ENCODE measurements at places on chromosomes 13 and 19. TPM values are rescaled to one million over a fixed set of nuclear protein-coding genes. Genes with fewer than 3 reads are reported as not detected.

- no peak for DNase-seq
These were observed 64.4 kb downstream of the RASA3 start for GRCh38 chr13:114067886-114068651.

DNA sequence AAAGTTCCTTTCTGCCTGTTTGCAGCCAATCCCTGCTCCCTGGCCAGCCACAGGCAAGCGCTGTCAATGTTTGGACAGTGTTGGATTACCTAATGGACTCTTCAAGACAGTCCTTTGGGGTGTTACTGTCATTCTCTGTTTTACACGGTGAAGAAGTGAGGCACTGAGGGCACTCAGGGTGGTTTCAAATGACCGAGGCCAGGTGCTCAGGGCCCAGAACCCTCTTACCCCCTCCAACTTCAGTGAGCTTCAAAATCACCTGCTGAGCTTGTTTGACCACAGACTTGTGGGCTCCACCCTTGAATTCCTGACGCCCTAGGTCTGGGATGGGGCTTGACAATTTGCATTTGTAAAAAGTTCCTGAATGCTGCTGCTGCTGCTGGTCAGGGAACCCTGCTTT is 97.9 kb downstream of the GGACT start:
- DNase-seq, result no peak

- no peak for DNase-seq
These were observed 147.8 kb downstream of the SLITRK6 start for GRCh38 chr13:85651440-85651839.

DNA sequence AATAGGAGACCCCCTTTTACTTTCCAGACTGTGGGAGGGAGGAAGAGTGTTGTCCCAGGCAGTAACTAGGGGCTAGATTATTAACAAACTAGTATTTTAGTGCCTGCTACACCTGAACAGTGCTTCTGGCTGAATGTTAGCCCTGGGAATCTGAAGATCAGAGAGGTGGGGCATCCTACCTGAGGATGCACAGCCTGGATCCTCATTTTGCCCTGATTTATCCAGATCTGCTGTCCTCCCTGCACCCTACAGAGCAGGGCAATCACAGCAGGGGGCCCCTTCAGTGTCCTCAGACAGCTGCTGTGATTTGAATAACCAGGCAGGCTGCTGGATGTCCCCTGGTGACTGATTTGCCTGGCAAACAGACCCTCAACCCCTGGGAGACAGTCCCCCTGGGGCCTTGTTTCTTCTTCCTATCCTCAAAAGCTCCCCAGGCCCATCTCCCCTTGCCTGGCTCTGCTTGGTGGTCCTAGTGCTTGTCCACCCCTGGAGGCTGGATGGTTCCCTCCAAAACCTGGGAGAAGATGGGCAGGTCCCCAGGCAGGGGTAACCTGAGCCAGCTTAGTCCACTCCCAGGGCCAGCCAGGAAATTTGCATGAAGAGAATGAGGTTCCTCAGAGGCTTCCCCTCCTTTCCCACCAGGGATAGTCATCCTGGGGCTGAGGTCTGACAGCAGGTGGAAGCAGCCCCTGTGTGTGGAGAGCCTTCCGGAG is at the start of gene OVOL3:
TSS of gene OVOL3 (plus strand) at position 657 of the 713 bp plus-strand sequence. CDS start 60 bp downstream, outside the sequence.
- no peak for DNase-seq

DNA sequence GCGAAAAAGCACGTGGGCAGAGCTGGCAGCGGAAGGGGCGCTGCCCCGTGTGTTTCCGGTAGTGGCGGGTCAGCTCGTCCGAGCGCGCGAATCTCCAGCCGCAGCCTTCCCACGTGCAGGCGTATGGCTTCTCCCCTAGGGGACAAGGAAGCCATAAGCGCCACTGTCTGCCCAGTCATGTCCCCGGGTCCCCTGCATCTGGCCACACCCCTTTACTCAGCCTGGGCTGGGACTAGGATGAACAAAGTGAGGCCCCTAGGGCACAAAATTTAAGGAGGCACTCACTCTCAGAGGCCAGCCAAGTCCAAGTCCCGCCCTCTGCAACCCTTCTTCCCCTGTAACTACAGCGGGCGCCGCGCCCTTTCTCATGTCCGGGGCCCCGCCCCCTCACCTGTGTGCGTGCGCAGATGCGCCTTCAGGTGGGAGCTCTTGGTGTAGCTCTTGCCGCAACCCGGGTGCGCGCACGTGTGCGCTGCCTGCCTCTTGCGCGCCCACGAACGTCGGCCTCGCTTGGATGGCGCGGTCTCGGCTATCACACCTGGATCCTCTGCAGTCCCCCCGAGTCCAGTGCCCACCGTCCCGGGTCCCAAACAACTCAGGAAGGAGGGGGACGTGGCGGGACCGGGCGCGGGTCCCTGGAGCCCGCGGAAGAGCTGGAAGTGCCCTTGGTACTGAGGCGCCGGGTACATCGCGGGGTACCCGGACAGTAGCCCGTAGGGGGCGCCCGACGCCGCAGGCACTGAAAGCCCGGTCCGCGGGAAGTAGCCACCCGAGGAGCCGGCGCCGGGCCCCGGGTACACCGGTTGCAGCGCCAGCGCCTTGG is 1.9 kb downstream of the KLF1 start:
- DNase-seq, result peak; percentile 67

- DNase-seq, result no peak
These were observed 13.8 kb upstream of the ZNF724 start for GRCh38 chr19:23263870-23264590.

GRCh38 chr19:45972947-45973540 is 621 bp downstream of the NOVA2 start:
- no peak for DNase-seq

DNA sequence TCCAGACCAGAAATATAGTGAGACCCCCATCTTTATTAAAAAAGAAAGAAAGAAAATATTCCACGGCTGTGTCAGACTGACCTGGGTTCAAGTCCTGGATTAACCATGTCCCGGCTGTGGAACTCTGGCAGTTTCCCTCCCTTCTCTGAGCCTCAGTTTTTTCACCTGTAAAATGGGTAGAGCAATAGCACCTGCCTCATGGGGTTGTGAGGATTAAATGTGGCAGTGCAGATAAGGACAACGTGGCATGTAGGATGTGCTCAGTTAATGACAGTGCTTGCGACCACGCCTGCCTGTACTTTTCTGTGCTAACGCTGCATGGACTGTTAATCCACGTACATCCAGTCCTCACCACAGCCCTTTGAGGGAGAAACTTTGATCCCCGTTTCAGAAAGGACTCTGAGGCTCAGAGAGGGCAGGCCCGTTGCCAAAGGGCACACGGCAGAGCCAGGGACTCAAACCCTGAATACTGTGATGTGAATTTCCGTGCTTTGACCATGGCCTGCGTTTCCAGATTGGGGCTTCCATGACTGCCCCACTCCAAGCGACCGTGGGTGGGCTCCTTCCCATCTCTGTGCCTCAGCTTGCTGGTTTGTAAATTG is 16.1 kb downstream of the SBK2 start:
- no peak for DNase-seq

- no peak for DNase-seq
These were observed 354.8 kb downstream of the SUCLA2 start for GRCh38 chr13:47646298-47646697.

GRCh38 chr19:10565028-10565566 is 713 bp downstream of the KRI1 start:
- DNase-seq, result peak; percentile 64

DNA sequence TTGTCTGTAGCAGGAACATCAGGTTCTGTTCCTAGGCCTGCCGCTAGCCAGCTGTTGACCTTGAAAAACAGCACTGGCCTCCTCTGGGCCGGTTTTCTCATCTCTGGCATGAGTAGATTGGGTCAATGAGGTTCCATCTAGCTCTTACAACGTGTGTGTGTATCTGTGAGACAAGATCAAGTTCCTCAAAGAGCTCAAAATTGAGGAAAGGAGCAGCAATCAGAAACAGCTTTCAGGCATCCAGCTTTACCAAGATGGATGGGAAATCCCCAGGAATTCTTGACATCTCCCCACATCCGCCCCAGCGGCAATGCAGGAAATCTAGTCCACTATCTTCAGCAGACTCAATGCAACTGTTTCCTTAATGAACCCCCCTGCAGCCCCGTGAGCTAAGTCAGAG is 4.9 kb downstream of the FLT1 start:
- DNase-seq, result no peak

- DNase-seq, result no peak
These were observed 8.0 kb upstream of the NLRP7 start for GRCh38 chr19:54955376-54955775.

GRCh38 chr19:5193192-5193591 is 147.4 kb downstream of the PTPRS start:
- DNase-seq, result no peak

DNA sequence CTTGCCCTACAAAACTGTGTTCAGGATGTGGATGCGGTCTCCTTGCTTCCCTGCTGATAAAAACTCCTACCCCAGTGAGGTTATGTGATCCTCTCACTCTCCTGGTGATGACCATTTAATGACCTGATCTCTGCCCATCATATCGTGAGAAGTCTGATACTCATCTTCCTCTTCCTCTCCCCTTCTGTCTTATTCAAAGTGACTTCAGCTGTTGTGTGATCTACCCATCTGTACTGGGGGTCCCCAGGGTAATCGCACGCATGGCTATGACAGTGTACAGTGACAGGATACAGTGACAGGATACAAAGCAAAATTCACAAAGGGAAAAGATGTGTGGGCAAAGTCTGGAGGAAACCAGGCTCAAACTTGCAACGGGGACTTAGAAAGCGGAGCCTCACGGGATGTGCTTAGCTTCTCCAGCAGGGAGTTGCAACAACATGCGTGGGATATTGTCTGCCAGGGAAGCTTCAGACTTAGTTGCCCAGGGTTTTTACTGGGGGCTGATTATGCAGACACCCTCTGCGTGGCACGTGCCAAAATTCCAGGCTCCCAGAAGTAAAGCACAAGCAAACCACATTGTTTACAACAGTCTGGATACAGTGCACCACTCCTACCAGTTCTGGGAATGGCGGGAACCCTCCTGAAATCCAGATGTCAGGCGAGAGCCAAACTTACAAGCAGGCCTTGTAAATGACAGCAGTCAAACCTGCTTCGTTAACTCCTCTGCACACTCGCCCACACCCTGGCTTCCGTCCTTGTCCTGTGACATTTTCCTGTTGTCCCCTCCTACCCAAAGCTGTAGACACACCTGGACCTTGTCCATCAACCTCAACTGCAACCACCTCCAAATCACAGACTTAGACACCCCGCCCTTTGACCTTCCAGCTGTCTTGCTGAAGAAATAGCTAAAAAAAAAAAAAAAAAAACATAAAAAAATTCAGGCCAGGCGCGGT is 18.0 kb upstream of the GARRE1 start:
- DNase-seq, result no peak

DNA sequence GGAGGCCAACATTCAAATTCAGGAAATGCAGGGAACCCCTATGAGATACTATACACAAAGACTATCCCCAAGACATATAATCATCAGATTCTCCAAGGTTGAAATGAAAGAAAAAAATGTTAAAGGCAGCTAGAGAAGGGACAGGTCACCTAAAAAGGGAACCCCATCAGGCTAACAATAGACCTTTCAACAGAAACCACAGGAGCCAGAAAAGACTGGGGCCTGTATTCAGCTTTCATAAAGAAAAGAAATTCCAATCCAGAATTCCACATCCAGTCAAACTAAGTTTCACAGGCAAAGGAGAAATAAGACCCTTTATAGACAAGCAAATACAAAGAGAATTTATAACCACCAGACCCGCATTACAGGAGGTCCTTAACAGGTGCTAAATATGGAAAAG is 1703.6 kb upstream of the PRR20A start:
- DNase-seq, result no peak

DNA sequence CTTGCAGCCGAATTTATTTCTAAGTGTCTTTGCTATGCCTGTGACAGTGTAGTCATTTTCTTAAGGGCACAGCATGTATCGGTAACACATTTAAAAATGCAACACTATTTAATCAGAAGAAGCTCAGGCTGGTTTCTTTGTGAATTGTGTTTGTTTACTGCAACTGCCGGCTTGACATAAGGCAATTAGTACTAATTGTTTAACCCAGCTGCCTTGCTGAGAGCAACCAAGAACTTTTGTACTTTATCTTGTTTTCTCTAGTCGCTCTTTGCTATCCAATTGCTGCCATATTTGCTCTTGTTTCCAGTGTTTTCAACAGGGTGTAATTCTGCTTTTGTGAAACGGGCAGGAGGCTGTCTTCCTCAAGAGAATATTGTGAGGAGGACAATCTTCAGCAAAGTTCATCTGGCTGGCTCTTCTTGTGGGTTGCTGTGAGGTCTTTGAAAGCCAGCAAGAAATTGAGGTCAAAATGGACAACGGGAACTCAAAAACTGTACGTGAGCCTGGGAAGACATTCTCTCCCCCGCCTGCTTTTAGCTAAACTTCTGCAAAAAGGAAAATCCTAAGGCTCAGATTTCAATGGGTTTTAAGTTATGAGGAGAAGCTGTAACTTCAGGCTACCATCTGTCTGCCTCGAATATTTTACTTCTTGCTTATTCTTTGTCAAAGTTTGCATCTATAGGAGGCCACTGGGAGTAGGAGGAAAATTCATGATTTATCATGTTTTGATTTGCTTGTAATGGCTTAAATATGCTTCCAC is 75.8 kb upstream of the TSHZ3 start:
- no peak for DNase-seq

DNA sequence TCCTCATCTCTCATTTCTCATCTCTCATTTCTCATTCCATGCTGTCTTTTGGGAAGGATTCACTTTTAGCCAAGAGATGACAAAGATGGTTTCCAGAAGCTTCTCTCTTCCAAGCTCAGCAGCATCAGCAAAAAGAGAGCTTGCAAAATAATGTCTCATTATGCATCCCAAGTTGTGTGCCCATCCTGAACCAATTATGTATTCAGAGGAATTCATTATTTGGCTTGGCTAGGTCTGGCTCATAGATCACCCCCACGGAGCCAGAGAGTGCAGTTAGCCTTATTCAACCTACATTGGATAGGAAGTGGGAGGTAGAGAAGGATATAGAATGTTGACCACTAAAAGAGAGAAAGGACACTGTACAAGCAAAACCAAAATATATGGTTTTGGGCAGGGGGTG is 5.4 kb upstream of the OLFM2 start:
- no peak for DNase-seq

- DNase-seq, result no peak
These were observed 12.8 kb upstream of the ZNF14 start for GRCh38 chr19:19745496-19746285.

GRCh38 chr19:31436121-31436776 is 87.0 kb upstream of the TSHZ3 start:
- DNase-seq, result no peak

GRCh38 chr19:47704024-47704423 is 9.2 kb upstream of the EHD2 start:
- DNase-seq, result no peak

GRCh38 chr19:7013678-7014077 is 7.6 kb downstream of the MBD3L2B start:
- no peak for DNase-seq

GRCh38 chr19:38919837-38920601 is 8.0 kb upstream of the CCER2 start:
- no peak for DNase-seq

- DNase-seq, result no peak
These were observed 523.2 kb downstream of the KLF12 start for GRCh38 chr13:73610799-73611592.

The BSPH1 gene
- total RNA-seq, result not detected

The ZNF793 gene
- total RNA-seq, result 6.3 TPM

The FGF22 gene
- 0.44 TPM for total RNA-seq

The CEACAM4 gene
- 0.84 TPM for total RNA-seq

The SYNE4 gene
- total RNA-seq, result 0.27 TPM

The PRX gene
- total RNA-seq, result 3.6 TPM

The IGFL1 gene
- total RNA-seq, result not detected

The LHB gene
- 0.55 TPM for total RNA-seq

The ANKLE1 gene
- total RNA-seq, result 0.37 TPM

The PTGIR gene
- 5.5 TPM for total RNA-seq

The FPR1 gene
- 12.9 TPM for total RNA-seq

The GAPDHS gene
- not detected for total RNA-seq

The TSC22D1 gene
- 109 TPM for total RNA-seq

The KLK14 gene
- total RNA-seq, result 0.21 TPM

The SSBP4 gene
- 37.4 TPM for total RNA-seq

The STOML3 gene
- not detected for total RNA-seq

The FXYD3 gene
- 1.5 TPM for total RNA-seq

The ZNF558 gene
- total RNA-seq, result 13.5 TPM

The BORA gene
- total RNA-seq, result 1.2 TPM

Measured in left cardiac atrium (tissue), 4 donors.